ENCODE measurements at places on chromosomes 6 and 20.

DNA sequence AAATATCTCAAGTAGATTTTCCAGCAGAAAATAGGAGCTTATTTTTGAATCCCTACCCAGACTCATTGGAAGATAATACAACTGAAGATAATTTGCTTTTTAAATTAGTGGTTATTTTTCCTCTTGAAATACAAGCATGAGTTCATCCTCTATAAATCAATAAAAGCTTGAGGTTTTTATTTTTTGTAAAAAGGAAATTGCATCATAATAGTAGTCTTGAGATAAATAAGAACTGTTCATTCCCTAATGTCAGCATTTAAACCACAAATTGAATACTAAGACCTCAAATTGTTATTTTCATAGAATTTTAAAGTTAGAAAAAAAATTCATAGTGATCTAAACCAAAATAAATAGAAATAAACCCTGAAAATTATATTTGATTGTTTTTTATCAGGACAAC lies 719.1 kb downstream of the CD109 start:
- DNase-seq: no peak

DNA sequence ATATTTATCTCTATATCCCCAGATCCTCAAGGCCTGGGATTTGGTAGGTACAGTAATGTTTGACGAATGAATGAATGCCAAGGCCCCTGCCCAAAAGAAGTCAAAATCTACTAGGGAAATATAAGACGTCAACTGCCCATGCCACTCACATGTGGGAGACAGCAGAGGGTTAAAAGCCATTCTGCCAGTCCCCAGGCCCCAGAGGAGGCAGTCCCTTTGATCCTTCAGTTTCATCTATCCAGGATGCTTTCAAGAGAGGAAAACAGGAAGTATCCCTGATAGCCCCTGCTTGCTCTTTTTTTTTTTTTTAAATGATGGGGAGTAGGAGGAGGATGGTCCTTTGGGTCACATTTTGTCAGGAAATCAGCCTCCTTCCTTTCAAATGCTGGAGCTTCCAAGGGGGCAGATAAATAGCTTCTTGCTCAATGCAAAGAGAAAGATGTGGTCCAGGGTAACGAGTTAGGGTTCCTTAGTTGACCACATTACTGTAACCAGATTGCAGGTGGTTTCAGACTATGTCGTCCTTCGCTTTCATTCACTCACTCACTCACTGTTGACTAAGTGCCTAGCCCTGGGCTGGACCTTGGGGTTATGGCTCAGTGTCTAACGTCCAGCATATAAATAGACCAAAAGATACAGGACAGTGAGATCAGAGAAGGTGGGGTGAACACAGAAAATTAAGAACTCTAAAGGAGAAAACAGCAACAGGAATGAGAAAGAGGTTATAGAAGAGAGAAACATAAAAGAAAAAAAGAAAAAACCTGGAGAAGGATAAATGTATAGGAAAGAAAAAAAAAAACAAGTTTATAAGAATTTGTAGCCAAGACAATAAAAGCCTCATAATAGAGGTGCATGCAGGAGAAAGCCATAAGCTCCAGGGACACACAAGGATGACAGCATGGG lies 64.6 kb upstream of the PIM1 start:
- no peak for DNase-seq

DNA sequence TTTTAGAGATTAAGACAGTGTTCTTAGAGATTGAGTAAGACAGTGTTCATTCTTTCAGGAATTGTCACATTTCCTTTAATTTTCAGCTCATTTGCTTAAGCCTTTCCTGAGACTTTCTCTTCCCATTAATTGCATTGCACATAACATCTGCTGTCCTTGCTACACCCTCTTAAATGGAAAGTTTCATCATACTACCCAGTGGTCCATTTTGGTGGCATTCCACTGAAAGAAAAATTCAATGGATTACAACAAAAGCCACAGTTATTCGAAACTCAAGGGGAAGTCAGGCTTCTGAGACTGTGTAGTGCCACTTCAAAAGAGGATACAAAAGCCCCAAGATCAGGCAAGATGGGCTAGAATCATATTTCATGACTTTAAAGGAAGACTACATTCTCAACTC lies 64.0 kb downstream of the RSPO3 start:
- DNase-seq: no peak

GRCh38 chr6:37221585-37222124 lies 35.9 kb upstream of the TBC1D22B start:
- DNase-seq: no peak

DNA sequence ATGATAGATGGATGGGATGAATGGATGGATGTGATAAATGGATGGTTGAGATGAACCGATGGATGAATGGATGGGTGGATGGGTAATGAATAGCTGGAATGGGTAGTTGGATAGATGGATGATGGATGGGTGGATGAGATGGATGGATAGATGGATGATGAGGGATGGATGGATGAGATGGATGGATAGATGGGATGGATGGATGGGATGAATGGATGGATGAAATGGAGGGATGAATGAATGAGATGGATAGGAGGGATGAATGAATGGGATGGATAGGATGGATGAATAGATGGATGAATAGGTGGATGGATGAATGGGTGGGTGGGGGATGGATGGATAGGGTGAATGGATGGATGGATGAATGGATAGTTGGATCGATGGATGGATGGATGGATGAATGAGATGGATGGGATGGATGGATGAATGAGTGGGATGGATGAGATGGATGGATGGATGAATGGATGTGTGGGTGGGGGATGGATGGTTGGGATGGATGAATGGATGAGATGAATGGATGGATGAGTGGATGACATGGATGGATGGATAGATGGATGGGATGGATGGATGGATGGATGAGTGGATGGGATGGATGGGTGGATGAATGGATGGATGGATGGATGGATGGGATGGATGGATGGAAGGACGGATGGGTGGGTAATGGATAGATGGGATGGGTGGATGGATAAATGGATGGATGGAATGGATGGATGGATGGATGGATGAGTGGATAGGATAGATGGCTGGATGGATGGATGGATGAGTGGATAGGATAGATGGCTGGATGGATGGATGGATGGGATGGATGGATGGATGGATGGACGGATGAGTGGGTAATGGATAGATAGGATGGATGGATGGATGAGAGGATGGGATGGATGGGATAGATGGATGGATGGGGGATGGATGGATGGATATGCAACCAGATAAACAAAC lies 51.4 kb upstream of the PTGIS start:
- DNase-seq: no peak

DNA sequence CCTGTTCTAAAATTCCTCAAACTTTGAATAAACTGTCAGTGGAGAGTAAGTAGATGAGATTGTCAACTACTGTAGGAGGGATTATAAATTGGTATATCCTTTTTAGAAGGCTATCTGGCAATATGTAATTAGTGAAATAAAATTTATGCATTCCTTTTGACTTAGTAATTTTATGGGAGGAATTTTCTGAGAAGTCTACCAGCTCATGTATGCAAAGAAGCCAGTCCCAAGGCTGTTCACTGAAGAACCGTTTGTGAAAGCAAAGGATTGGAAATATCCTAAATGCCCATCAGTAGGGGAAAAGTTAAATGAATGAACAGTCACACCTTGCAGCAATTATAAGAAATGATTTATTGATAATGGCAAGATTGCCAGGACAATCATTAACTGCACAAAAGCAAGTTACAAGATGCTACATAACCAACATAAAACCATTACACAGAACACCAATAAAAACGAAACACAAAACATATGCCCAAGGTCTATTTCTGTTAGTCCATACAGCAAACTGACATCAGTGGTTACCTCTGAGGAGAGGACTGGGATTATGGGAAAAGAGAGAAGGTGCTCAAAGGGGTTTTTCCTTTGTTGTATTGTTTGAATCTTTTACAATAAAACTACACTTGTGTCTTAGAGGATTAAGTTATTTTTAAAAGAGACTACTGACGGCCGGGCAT lies 4.6 kb upstream of the DSTN start:
- no peak for DNase-seq

- peak; percentile 82 for DNase-seq
Observed at GRCh38 chr20:57092112-57092899, 174.1 kb downstream of the BMP7 start.

- no peak for DNase-seq
Observed at GRCh38 chr6:38701551-38701950, 1.4 kb downstream of the GLO1 start.

- DNase-seq: no peak
Observed at GRCh38 chr6:127458817-127459216, 372 bp downstream of the KIAA0408 start.

DNA sequence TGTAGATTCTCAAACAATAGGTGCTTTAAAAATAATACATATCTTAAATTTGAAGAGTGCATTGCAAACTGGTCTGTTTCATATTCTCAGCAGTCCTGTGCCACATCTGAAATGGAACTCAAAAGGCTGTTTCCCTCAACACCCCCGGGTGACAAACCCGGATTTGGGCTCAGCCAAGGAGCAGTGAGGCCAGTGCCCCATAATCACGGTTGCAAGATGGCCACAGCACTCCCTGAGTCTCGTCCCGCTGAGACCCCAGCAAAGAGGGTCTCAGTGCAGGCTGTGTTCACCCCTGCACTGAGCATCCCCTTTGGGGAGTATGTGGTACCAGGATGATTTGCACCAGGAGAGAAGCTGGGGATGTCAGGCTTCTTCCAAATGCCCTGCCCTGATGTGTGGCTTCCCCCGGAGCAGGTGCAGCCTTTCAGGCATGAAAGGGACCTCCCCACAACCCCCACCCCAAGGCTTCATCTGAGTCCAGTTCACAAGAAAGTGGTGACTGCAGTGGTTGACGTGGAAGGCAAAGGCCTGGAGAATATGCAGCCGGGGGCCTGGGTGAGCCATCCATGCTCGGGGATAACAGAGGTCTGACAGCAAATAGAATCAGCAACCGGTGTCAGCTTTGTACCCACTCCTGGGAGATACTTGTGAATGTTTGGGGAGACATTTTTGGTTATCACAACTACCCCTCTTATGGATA lies 202.9 kb downstream of the SYNDIG1 start:
- no peak for DNase-seq

DNA sequence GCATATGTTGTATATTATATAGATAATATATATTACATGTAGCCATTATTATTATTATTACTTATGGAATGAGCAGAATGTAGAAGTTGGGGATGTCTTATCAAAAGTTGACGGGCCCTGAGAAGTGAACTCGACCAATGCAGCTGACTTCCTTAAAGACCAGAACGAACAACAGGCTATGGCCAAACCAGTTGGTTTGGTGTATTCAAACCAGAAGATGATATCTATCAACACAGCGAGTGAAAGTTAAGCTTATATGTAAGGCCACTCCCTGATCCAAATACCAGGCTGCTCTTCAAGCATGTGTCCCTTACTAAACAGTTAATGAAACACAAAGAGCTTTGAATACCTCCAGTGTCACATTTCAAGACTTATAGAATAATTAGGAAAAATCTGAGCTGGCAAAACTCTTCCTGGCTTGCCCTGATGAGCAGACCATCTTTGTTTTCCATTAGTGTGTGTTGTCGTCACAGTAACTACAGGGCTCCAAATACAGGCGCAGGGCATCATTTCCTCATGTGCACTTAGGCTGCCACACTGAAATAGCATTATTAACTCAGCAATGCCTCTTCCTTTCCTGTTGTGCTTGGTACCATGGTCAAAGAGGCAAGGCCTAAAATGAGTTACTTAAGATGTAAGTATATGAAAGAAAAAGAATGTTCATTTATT lies 6.6 kb downstream of the FILIP1 start:
- no peak for DNase-seq

DNA sequence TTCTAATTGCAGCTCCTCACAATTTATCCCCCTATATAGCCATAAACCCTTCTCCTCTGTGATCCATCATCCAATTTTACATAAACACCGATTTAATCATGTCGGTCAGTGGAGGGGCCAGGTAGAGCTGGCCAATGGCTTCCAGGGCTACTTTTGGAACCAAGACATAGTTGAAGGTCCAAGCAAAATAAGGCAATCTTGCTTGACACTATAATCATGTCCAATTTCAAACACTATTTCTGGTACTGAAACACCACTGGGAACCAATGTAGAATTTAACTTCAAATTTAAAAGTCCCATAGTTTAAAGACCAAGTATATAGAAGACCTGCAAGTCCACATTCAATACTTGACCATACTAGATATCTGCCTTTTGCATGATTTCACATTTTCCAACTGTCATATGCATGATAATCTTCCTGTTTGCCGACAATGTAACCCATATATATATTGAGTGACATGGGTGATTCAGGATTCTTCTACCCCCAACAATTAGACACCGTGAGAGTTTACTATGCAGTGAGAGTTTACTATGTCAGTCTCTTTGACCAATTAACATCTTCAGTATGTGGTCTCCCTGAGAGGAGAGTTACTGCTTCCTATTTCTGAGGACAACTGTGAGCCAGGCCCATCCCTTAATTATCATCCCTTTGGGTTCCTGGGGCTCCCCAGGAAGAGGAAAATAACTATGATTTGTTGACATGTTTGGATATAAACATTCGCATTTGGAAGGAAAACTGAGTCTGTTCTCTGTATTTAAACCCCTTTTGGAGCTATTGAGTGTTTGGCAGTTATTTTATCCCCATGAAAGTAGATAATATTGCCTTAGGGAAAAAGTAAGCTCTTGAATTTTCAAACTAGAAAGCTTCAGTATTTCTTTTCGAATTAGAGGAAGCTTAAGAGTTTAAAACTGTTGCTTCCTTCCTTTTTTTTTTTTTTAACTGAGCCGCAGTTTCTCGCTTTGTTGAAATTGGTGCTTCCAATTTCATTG lies 31.8 kb downstream of the SAMD3 start:
- no peak for DNase-seq

DNA sequence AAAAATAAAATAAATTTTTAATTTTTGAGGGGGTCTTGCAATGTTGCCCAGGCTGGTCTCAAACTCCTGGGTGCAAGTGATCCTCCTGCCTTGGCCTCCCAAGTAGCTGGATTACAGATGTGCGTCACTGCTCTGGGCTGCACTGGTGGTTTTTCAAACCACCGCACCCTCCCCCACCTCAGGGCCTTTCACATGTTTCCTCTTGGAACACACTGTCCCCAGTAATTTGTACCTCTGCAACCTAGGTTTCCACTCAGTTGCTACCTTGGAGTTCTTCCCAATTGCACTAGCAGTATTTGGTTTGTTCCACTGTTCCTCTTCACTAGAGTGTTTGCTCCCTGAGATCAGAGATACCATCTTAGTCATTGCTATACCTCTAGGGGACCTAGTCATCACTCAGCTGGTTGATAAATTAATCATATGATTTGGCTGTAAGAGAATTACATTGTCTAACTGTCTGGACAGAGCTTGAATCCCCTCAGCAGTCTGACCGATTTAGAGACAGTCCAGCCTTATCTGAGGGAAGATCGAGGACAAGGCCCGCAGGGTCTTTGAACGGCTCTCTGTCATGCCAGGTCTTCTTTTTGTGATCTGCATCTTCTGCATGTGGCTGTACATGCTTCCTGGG lies 32.0 kb downstream of the CEP43 start:
- no peak for DNase-seq

- DNase-seq: peak; percentile 31
Observed at GRCh38 chr6:163711615-163712565, 297.4 kb downstream of the QKI start.

DNA sequence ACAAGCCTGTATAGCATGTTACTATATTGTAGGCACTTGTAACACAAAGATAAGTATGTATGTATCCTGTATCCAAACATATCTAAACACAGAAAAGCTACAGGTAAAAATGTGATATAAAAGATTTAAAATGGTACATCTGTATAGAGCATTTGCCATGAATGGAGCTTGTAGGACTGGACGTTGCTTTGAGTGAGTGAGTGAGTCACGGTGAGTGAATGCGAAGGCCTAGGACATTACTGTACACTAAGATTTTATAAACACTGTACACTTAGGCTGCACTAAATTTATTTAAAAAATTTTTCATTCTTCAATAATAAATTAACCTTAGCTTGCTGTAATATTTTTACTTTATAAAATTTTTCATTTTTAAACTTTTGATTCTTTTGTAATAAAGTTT lies 136.9 kb downstream of the NKAIN2 start:
- no peak for DNase-seq

GRCh38 chr6:110399219-110400071 lies 15.9 kb downstream of the DDO start:
- DNase-seq: no peak

Measured in GM13977 (cell line).